ENCODE measurements at places on chromosomes 3 and 15.

DNA sequence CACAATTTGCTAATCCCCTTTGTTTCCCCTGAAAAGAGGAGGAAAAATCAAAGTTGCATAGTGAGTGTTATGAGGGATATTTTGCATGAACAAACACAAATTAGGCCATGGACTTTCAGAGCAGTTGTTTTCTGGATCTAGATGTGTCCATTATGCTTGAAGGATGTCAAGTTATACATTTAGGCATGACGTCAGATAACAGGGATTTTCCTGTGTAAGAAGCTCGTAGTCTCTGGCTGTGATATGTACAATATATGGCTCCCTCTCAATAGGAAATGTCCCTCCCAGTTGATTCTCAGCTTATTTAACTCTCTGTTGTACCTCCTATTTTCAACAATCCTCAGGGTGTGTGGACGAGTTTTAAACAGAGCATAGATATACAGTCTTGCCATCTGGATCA lies 171.0 kb downstream of the RBMS3 start:
- DNase-seq = no peak

DNA sequence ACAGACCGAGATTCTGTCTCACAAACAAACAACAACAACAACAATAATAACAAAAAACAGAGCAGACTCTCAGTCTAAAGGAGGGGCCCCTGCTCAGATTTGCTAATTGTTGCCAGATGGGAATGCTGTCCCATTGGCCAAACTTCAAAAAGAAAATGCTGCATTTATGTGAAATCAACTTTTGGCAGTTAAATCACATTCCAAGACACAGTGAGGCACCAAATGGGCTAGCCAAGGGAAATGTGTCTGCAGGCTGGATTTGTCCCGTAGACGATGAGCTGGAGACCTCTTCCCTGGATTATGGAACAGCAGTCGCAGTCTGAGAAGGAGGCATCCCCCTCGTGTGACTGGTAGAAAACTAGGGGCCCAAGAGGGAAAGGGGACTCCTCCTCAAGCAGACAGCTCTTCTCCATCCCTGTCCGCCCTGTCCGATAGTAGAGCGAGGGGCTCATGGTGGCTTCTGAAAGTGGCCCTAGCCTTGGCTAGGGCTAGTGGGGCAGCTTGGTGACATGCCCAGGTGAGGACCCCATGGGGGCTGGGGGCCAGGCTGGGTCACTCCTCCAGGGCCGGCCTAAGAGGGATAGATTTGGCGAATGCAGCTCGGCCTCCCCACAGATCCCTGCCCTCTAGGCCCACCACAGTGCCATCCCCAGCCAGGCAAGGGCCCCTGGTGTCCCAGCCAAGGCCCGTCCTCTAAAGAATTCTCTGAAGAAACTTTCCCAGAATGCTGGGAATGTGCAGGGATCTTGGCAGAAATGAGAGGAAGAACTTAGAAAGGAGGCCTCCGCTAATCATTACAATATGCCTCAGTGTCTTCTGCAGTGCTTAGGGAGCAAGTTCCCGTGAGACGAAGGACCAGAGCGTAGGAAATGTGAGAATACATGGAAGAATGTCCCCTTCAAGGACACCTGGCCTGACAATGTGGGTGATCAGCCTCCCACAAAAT lies 2.0 kb downstream of the SLC22A14 start:
- DNase-seq = no peak

DNA sequence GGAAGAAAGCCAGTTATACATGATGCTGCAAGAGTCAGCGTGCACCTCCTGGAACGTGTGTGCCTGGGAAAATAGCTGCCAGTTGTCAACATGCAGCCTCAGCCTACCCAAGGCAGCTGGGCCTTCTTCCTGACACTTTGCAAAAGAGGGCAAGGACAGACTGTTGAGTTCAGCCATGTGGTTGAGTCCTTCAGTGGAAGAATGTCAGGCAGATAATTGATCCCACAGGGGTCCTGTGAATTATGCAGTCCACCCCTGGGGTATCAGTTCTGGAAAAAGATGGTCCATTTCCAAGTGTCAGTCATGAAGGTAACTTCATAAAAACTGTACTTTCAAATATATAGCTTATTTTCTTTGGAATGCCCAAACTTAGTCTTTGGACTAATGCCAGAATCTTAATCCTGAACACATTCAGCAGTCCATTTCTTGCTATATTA lies 79.6 kb downstream of the ARNT2 start:
- no peak for DNase-seq

DNA sequence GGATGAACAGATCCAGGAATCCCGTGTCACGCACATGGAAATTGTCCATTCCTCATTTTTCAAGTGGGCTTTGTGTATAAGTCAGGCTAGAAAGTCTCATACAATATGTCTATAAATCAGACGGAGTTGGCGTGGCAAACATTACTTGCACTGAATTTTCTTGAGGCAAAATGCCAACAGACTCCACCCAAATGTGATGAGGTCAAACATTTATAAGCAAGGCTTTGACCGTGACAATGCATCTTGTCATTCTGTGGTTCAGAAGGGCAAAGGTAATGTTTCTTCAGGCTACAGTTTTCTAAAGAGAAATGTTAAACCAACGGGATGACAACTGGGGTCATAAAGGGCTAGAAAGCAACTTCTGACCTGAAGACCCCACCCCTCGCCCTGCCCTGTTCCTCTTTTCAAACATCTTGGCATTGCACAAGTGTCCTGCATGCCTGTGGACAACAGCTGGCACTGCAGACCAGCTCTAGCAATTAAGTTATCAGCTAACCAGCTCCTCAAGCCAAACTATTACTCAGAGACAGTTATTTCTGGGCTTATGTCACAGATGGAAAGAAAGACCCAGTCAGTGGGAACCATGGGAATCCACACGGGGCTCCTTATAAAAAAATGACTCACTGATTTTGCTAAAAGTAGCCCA lies 36.5 kb upstream of the SPTBN5 start:
- DNase-seq = no peak

- DNase-seq = no peak
Observed at GRCh38 chr3:123064914-123065313, 1.9 kb upstream of the PDIA5 start.

GRCh38 chr3:58508437-58508836 lies 16.5 kb downstream of the KCTD6 start:
- no peak for DNase-seq

All from activated CD4-positive, alpha-beta T cell treated with anti-CD3 and anti-CD28 coated beads, Interleukin-2, amount 50 U/mL, for 24 hours (primary cell).